ENCODE measurements at places on chromosomes 4 and X. TPM values are rescaled to one million over a fixed set of nuclear protein-coding genes. Genes with fewer than 3 reads are reported as not detected.

The RS1 gene
- polyA plus RNA-seq, result not detected

The PDHA1 gene
- polyA plus RNA-seq, result 224 TPM

The HNRNPDL gene
- 1,069 TPM for polyA plus RNA-seq

The FOXR2 gene
- not detected for polyA plus RNA-seq

The DCUN1D4 gene
- 130 TPM for polyA plus RNA-seq

The XAGE2 gene
- not detected for polyA plus RNA-seq

The PCDH18 gene
- 0.80 TPM for polyA plus RNA-seq

The TECRL gene
- not detected for polyA plus RNA-seq

The RBMXL3 gene
- polyA plus RNA-seq, result not detected

The NLRP2B gene
- polyA plus RNA-seq, result not detected

The FREM3 gene
- 0.35 TPM for polyA plus RNA-seq

All from neural cell (in vitro differentiated cells).